NCI-H187 (cell line): ENCODE measurements at places on chromosomes 11 and 22.

DNA sequence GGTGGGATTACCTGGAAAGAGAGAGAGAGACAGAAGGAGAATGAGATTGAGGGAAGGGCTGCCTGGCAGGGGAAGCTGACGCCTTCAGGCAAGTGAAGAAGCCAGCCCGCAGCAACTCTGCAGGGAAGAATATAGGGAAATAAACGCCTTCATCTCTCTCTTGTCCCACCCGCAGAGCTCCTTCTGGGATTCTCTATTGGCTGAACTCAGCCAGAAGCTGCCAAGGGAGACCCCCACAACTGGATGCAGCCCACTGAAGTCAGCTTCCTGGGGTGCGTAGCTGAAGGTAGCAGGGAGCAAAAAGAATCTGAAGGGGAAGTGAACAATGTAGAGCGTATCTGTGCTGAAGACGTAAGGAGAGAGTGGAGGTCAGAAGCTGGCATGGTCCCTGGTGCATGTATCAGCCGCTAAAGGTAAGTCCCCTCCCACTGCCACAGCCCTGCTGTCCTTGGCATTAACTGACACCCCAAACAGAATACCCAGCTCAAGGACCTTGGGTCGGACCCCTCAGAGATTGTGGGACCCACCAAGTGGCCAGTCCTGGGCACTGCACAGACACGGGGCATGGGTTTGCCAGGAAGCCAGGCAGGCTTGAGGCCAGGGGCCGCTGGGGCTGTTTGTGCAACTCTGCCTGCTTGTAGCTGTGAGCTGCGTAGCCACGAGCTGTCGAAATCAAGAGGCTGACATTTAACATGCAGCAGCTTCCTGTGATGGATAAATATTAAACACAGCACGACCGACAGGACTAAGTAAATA is 469.9 kb downstream of the MN1 start:
- no peak for DNase-seq

- DNase-seq, result no peak
These were observed 14.5 kb downstream of the PCSK7 start for GRCh38 chr11:117217141-117218084.

- DNase-seq, result no peak
These were observed 3.3 kb downstream of the FAM227A start for GRCh38 chr22:38652859-38653258.

- DNase-seq, result no peak
These were observed 10.3 kb downstream of the CD81 start for GRCh38 chr11:2387266-2387987.

GRCh38 chr22:25006354-25006753 is 53.8 kb downstream of the KIAA1671 start:
- DNase-seq, result no peak

- DNase-seq, result no peak
These were observed 204.3 kb downstream of the TENM4 start for GRCh38 chr11:79236541-79236971.

- DNase-seq, result no peak
These were observed 569.3 kb downstream of the MIAT start for GRCh38 chr22:27226666-27227065.

DNA sequence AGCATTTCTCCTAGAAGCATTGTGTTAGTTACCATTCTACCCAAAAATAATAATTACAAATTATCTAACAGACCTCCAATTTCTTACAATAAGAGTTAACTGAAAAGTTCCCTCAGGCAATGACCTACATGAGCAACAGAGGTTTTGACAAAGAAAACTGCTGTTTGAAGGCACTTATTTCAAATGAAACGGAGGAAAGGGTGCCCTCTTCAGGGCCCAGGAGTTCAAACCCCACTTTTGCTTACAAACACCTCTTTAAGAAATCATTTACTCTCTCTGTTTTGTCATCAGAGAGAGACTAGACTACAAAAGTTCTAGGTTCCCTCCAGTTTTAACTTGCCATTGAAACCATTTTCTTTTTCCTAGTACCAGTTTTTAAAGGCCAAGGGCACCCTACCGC is 56.7 kb downstream of the AMBRA1 start:
- DNase-seq, result no peak

GRCh38 chr22:45923835-45924234 is 53.1 kb downstream of the WNT7B start:
- no peak for DNase-seq

- no peak for DNase-seq
These were observed 78.2 kb downstream of the PPP2R1B start for GRCh38 chr11:111688013-111688412.

DNA sequence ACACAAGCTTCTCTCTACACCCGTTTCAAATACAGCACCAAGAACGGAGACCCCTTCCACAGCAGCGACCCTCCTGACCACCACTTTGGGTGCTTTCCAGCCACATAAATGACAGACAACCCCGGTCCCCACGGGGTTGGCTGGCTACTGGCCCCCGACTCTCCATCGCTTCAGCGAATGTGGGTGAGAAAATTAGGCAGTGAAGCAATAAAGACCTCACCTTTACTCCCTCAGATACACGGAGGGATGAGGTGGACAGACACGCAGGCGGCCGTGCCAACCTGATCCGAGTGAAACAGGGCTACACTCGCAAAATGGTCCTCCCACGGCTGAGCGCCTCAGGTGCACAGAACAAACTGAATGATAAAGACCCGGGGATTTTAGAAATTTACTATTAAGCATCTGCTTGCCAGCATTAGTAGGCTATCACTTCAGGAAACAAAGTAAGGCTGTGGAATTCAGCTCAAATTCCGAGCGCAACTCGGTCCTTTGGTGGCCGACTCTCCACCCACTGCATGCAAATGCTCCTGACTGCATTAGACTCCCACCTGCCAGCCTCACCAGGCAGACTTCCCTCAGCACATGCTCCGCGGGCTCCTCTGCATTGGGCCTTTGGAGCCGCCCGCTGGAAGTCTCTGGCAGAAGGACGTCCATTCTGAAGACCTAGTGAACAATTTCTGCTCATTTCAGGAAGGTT is 12.8 kb upstream of the EFCAB6 start:
- no peak for DNase-seq

DNA sequence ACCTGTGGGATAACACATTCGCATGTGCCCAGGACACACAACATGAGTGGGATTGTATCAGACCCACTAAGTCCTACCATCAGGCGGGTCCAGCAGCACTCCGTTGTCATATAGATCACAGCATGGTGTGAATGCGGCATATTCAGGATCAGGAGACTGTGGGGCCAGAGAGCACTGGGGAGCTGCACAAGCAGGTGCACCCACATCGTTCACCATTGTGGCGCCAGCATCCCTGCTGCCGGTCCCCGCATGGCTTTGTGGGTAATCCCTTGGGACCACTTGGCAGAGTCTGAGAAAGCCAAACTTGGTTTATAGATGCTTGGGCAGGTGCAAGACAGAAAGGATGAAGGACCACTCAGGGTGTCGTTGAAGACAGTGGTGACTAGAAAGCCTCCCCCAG is 201.6 kb upstream of the B3GAT1 start:
- peak; percentile 50 for DNase-seq

DNA sequence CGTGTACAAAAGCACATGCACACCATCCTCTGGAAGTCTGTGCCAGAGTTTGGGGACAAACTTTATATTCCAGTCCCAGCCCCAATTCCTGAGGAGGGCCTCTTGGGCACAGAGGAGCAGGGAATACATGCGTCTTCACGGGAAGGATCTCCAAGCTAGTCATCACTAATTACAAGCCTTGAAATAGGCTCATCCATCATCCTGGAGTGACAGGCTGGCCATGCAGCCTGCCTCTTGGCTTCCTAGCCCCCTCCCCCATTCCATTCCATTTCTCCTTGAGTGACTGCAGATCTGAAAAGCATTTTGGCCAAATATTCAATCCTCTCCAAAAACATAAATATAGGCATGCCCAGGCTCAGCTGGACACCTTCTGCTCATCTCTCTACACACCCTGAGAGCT is 24.8 kb downstream of the SERPING1 start:
- no peak for DNase-seq

GRCh38 chr11:26958702-26959049 is 35.2 kb upstream of the FIBIN start:
- no peak for DNase-seq

DNA sequence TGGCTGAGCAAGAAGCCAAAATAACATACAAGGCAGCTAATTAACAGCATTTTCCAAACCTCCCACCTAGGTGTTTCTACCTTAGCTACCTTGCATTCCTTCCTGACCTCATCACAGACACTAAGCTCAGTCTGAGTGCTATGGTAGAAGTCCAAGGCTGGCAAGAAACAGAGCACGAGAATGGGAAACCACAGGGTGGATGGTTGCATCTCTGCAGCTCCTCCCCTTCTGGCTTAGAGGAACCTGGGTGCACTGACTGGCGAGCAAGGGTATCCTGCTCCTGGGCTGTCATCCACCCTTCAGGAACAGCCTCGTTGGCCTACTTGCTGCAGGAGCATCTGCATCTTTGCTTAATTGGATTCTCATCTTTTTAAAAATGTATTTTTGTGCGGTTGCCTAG is 73.1 kb upstream of the KIRREL3 start:
- no peak for DNase-seq

- no peak for DNase-seq
These were observed 23.8 kb downstream of the TAF1D start for GRCh38 chr11:93717501-93717900.

DNA sequence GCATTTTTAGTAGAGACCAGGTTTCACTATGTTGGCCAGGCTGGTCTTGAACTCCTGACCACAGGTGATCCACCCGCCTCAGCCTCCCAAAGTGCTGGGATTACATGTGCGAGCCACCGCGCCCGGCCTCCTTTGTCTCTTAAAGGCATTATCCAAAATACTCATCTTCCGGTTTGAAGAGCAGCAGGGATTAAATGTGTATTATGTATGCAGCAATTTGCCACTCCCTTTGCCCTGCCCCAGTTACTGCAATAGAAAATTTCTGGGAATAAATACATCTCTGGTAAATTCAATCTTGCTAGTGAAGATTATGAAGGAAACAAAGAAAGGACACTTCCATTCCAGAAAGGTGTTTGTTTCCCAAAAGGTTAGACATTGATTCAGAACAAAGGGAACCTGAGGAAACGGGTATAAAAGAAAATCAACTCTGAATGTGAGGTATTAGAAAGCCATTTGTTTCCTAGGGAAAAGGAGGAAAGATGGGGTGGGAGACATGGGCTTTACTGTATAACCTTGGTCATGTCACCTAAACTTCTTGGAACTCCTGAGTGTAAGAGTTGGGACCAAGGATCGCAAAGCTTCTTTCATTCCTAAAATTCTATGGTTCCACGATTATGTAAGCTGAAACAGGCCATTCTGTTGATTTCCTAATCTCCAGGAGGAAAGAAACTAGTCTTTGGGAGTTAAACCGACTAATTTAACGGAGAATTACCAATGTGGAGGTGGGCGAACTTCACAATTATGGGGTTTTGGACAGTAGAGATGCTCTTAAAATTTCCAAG is 959 bp upstream of the HIPK3 start:
- no peak for DNase-seq

- DNase-seq, result no peak
These were observed 42.9 kb downstream of the IRAG1 start for GRCh38 chr11:10650630-10651029.

- no peak for DNase-seq
These were observed 209.6 kb downstream of the BUD13 start for GRCh38 chr11:116563028-116563711.

DNA sequence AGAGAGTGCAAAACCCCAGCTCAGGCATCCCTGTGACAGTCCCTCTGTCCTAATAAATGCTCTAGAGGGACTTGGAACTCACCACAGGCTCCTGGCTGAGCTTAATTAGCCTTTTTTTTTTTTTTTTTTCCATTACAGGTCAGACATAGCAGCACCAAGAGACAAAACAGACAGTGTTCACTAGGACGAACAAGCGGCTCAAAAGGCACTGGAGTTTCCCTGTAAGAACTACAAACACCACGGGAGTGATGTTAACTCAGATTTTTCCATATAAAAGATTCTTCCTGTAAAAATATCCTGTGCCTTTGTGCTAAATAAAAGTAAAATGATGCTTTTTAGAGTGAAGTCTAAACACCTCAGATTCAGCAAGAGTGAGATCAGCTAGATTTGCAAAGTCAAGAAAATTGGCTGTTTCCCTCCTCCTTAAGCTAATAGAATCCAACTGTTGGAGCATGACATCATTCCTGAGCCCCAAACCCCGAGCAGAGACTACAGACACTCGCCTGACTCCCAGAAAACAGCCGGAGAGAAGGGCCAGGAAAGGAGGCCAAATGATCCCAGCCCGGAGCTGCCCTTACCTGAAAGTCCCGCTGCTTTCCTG is 101.0 kb upstream of the AKIP1 start:
- no peak for DNase-seq

DNA sequence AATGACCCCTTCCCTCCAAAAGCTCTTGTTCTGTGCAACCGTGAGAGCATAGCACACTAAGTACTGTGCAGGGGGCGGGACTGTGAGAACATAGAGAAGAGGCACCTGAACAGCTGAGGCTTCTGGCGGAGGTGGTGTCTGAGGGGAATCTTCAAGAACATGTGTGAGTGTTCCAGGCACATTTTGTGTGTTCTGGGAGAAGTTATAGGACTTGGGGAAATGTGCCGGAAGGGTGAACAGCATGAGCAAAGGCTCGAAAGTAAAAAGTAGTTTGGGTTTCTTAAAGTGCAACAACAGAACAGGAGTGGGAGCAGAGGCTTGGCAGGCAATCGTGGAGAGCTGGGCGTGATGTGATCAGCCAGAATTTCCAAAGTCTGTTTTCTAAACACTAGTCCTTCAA is 12.4 kb upstream of the SYN3 start:
- DNase-seq, result no peak

DNA sequence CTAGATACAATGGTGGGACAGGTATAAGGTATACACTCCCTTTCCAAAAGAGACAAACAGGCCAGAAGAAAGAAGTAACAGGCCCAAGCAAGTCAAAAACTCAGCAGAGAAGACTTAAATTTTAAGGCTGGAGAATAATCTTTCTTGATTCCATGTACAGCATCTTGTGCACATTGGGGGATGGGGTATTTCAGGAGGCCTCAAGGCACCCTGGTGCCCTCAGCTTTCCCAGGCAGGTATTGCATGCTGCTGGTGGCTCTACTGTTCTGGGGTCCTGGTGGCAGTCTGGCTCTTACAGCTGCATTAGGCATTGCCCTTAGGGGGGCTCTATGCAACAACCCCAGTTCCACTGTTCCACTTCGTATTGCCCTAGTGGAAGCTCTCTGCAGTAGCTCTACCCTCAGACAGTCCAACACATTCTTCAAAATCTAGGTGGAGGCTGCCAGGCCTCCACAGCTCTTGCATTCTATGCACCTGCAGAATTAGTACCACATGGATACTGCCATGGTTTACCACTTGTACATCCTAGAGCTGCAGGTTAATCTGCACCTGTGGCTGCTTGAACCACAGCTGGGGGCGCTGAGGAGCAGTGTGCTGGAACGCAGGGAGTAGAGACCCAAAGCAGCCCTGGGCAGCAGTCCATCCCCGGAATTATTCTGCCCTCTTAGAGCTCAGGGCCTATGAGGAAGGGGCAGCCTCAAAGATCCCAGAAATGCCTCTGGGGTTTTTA is 4.2 kb upstream of the CTSC start:
- DNase-seq, result no peak

DNA sequence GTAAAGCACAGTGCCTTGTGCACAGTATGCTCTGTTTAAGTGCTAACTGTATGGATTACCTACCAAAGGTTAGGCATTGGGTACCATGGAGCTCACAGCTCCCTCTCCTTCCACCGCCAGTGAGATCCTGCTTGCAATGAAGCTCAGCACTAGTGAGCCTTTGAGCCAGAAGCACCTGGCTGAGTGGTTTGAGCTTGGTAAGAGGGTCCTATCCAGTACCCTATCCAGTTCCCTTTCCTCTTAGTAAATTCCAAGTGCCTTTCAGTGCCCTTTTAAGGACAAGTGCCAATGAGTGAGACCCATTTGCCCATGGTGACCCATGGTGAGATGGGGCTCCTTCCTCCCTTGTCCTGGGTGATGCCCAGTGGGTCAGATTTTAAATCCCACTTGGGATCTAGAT is 43.1 kb upstream of the NAV2 start:
- no peak for DNase-seq

- no peak for DNase-seq
These were observed 25.5 kb downstream of the TMEM123 start for GRCh38 chr11:102427068-102427467.
